ENCODE measurements at places on chromosomes 5 and 9.

DNA sequence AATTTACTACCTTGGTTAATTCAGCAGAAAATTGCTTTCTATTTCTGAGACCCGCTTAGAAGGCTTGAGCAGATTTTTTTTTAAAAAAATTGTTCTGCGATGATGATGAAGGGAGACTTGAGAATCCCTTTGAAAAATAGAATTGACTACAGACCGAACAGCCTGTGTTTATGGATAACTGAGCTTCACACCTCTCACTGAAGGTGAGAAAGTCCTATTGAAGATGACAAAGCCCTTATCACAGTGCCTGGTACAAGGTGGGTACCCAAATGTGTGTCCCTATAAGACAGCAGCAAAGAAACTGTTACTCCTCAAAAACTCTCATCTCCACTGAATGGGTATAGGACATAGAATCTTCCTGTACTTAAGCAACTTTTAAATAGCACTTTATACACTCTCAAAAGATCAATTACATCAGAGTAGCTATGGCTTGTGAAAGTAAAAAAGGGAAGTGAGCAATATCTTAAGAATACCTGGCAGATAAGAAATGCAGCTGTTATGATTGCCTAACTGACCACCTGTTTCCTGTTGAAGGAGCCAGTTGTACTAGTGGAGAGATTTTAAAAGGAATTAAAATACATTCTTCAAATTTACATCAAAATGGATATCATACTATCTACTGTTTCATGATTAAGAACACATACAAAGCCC, 419.7 kb downstream of the CHSY3 start:
- DNase-seq, result no peak

GRCh38 chr5:129569295-129569694, 109.2 kb downstream of the ADAMTS19 start:
- no peak for DNase-seq

DNA sequence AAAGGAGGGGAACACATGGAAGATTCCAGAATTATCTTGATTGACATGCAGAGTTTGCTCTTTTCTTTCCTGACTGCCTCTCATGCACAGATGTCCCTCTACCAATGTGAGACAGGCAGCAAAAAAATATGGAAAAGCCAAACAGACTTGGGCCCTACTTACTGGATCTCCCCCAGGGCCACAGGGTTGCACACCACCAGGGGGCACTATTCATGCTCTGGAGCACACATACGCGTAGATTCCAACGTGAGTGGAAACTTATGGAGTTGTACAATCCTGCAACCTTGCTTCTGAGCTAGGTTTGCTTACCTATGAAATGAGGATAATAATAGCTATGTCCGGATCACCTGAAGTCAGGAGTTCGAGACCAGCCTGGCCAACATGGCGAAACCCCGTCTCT, 319.5 kb downstream of the ARHGEF28 start:
- no peak for DNase-seq

DNA sequence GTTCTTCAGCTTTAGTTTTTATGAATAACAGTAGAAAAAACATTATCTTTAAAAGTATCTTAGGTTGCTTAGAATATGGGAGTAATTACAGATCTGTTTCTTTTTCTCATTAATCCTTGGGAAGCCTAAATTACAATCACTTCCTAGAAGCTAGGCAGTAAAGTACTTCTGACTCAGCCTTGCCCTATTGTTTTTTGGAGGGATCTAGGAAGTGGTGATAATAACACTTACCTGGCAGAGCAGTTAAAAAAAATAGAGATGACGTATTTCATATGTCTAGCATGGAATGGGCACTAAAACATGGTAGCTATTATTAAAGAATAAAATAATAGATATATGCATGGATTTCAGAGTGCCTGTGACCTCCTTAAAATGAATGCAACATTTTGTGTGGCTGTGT, 8.2 kb upstream of the FST start:
- no peak for DNase-seq

GRCh38 chr9:87125819-87126218, 178.5 kb upstream of the GAS1 start:
- DNase-seq, result no peak
